ENCODE measurements at places on chromosomes 7 and 10. TPM values are rescaled to one million over a fixed set of nuclear protein-coding genes. Genes with fewer than 3 reads are reported as not detected.
A peak's percentile ranks its signal among the peaks of the same experiment; 100 is the strongest.

Gene COL17A1
- total RNA-seq, result 1.6 TPM

GRCh38 chr7:77532247-77532646 is 4.8 kb upstream of the PTPN12 start:
- no peaks in the 10 kb centered on the region for H3K27me3 ChIP-seq
- H3K27ac ChIP-seq, result no peak overlapping the region
- H3K4me3 ChIP-seq, result no peak overlapping the region
- no peak for DNase-seq
- H3K36me3 ChIP-seq, result no peaks in the 10 kb centered on the region

Gene GPC2
- 2.3 TPM for total RNA-seq

Gene FKBP6
- total RNA-seq, result not detected

DNA sequence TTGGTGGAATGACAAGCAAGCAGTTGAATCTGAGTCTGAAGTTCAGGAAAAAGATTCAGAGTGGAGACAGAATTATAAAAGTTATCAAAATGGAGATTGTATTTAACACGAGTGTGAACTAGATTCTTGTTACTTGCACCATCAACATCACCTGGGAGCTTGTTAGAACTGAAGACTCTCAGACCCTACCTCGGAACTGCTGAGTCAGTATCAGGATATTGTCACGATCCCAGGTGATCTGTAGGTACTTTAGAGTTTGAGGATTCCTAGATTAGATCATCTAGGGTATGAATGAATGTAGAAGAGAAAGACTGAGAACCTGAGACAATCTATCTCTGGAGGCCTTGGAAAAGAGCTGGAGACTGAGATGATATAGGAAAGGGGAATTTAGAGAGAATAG is 194.1 kb downstream of the CTTNBP2 start:
- no peaks in the 10 kb centered on the region for H3K36me3 ChIP-seq
- DNase-seq, result no peak
- H3K4me1 ChIP-seq, result no peaks in the 10 kb centered on the region
- H3K4me3 ChIP-seq, result no peak overlapping the region
- H3K27ac ChIP-seq, result no peak overlapping the region
- peaks cover 75% of the 10 kb centered on the region for H3K27me3 ChIP-seq

Gene DENND2A
- total RNA-seq, result 8.9 TPM

DNA sequence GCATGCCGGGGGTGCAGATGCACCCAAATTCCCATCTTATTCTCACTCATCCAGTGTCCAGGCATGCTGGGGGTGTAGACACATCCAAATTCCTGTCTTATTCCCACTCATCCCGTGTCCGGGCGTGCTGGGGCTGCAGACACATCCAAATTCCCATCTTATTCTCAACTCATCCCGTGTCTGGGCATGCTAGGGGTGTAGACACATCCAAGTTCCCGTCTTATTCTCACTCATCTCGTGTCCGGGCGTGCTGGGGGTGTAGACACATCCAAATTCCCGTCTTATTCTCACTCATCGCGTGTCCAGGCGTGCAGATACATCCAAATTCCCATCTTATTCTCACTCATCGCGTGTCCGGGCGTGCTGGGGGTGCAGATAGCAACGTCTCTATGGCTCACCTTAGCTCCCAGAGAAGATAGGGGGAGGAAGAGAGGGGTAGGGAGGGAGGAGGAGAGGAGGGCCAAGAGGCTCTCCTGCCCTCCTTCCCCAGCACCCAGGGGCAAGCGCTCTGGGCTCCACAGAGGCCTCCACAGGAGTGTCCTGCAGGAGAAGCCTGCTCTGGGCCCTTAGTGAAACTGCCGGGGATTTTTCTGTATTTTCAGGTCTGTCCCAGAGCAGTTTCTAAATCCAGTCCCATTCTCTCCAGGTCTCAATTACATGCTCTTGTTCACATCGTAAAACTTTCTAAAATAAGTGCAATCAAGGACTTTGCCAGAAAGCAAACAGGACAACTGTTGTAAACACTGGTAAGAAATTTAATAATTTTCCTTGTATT is 210.8 kb downstream of the DIP2C start:
- H3K4me3 ChIP-seq, result no peak overlapping the region
- no peak overlapping the region for H3K27ac ChIP-seq
- no peak for DNase-seq

Gene HOXA5
- 7.5 TPM for total RNA-seq

Gene SFTPA2
- total RNA-seq, result not detected

DNA sequence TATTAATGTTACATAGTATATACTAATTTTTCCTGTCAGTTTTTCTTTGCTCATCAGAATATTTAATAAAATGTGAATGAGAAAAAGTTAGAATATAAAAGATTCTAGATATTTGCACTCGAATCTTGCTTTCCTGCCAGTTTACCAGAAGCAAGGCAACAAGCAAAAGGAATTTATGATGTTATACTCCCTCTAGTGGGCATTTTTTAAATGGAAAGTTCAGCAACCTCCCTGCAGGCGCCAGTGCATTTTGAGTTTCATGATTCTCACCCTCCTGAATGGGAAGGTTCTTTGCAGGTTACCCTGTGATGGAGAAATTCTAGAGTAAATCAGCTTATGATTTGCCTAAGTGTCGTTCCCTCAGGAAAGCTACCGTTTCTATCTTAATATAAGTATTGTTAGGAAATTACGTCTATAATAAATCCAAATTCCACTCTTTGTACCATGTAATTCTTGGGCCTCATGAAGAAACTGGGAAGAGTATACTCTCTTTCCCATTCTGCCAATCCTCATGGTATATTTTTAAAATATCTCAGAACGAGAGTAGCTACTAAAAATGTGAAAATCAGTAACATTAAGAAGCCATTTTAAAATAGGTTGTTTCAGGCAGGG is 350.0 kb downstream of the CRPPA start:
- no peak overlapping the region for H3K27ac ChIP-seq
- no peaks in the 10 kb centered on the region for H3K27me3 ChIP-seq
- H3K36me3 ChIP-seq, result no peaks in the 10 kb centered on the region
- no peak overlapping the region for H3K4me3 ChIP-seq

Gene VWC2
- total RNA-seq, result not detected

DNA sequence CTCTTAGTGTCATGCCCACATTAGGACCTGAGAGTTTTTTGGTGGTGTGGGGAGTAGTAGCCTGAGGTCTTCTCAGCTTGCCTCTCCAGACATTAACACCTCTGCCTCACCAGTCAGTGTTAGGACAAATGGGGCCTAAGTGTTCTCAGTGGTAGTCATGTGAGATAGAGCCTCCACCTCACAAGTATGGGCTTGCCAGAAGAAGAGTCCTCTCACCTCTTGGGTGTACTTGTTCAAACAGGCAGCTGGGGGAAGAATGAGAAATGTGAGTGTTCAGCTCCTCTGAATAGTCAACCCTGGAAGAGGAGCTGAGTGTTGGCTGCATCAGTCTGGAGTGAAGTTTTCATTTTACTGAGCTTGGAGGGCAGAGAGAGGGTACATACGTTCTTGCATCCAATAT is 464.6 kb downstream of the POM121L12 start:
- no peaks in the 10 kb centered on the region for H3K4me1 ChIP-seq
- no peak overlapping the region for H3K27ac ChIP-seq
- H3K4me3 ChIP-seq, result no peak overlapping the region
- no peak for DNase-seq

GRCh38 chr7:9719303-9719702 is 1254.4 kb upstream of the PHF14 start:
- no peaks in the 10 kb centered on the region for H3K4me1 ChIP-seq
- no peaks in the 10 kb centered on the region for H3K36me3 ChIP-seq
- H3K27me3 ChIP-seq, result no peaks in the 10 kb centered on the region
- H3K4me3 ChIP-seq, result no peak overlapping the region

DNA sequence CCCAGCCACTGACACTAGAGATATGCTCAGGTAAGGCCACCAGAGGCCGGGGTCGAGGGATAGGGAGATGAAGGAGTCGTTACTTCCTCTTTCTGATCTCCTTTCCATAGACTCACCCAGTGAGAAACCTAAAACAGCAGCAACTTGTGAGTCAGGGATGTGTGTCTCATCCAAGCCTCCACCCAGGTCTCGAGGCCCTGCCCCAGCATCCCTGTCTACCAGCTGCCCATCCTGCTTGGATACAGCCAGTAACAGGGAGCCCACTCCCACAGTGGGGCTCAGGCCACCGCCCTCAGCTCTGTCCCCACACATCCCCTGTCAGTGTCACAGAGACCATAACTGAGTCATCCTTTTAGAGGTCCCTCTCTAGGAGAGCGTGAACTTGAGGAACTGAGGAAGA is 49.6 kb upstream of the CHST15 start:
- no peak for DNase-seq
- no peaks in the 10 kb centered on the region for H3K4me1 ChIP-seq
- H3K36me3 ChIP-seq, result no peaks in the 10 kb centered on the region
- no peaks in the 10 kb centered on the region for H3K27me3 ChIP-seq

Gene SPDYE2
- not detected for total RNA-seq

GRCh38 chr7:33744293-33745075 is 160.9 kb upstream of the BMPER start:
- no peaks in the 10 kb centered on the region for H3K4me1 ChIP-seq
- peak; percentile 42 for DNase-seq
- no peak overlapping the region for H3K27ac ChIP-seq

DNA sequence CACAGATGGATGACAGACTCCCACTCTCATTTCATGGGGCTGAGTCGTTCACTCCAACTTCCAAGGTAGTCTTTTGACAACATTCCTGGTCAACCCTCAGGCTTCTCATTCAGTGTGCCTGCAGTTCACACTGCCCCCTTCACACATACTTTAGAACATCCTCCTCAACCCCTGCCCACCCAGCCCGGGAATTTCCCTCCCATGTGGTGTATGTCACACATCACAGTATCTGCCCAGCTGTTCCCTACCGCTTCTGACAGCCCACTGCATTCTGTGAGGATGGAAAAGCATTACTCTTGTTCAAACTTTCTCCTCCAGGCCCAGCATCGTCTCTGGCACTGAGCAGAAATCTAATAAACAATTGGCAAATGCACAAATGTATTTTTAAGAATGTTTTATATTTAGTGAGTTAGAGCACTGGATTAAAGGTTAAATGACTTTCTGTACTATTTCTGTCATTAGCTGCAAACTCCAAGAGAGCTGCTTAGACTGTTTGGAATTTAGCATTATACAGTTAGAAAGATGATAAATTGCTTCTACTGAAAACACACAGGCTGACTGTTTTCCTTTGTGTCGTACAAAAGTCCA is 110.4 kb downstream of the SFMBT2 start:
- peak; percentile 33 for DNase-seq
- peak overlapping the region; percentile 12 for H3K27ac ChIP-seq
- H3K4me3 ChIP-seq, result no peak overlapping the region
- peaks cover 18% of the 10 kb centered on the region for H3K4me1 ChIP-seq
- no peaks in the 10 kb centered on the region for H3K27me3 ChIP-seq

GRCh38 chr10:50832171-50832751 is 53.2 kb downstream of the A1CF start:
- no peak overlapping the region for H3K27ac ChIP-seq
- no peaks in the 10 kb centered on the region for H3K4me1 ChIP-seq
- no peaks in the 10 kb centered on the region for H3K36me3 ChIP-seq
- DNase-seq, result no peak
- no peak overlapping the region for H3K4me3 ChIP-seq

Gene ANKRD1
- 3.5 TPM for total RNA-seq

DNA sequence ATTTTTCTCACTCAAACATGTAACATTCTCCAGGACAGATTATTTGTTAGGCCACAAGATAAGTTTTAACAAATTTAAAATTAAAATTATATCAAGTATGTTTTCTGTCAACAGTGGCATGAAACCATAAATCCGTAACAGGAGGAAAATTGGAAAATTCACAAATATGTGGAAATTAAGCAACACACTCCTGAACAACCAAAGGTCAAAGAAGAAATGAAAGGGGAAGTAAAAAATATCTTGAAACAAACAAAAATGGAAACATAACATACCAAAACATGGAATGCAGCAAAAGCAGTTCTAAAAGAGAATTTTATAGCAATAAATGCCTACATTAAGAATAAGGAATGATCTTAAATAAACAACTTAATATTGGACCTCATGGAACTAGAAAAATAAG is 147.3 kb downstream of the ZEB1 start:
- H3K4me3 ChIP-seq, result no peak overlapping the region
- H3K4me1 ChIP-seq, result no peaks in the 10 kb centered on the region
- peaks cover 11% of the 10 kb centered on the region for H3K36me3 ChIP-seq
- H3K27ac ChIP-seq, result no peak overlapping the region
- no peak for DNase-seq
- no peaks in the 10 kb centered on the region for H3K27me3 ChIP-seq

Gene SPDYE1
- not detected for total RNA-seq

GRCh38 chr7:157730614-157731013 is 393.8 kb downstream of the DNAJB6 start:
- no peak for DNase-seq
- peaks cover 20% of the 10 kb centered on the region for H3K27me3 ChIP-seq
- no peaks in the 10 kb centered on the region for H3K4me1 ChIP-seq
- H3K4me3 ChIP-seq, result no peak overlapping the region
- no peaks in the 10 kb centered on the region for H3K36me3 ChIP-seq

DNA sequence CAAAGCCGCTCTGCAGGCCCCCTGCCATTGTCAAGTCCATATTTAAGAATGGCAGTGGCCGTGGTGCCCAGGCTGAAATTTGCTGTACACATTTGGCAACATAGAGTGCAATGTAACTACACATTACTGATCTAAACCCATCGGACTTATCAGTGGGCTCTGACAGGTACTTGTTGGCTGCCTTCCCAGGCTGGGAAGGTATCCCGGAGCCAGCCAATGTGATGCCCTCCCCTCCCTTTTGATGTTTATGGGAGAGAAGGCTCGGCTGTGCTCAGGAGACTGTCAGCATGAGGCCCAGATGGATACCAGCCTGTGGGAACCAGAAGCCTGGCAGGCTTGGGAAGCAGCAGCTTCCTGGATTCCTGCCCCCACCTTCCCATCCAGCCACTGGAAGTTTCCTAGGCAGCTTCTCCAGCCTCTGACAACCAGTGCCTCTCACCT is 146.1 kb upstream of the TCF7L2 start:
- DNase-seq, result peak; percentile 12
- H3K36me3 ChIP-seq, result no peaks in the 10 kb centered on the region
- H3K4me1 ChIP-seq, result peaks cover 9% of the 10 kb centered on the region
- H3K27me3 ChIP-seq, result no peaks in the 10 kb centered on the region
- peak overlapping the region; percentile 8 for H3K27ac ChIP-seq

DNA sequence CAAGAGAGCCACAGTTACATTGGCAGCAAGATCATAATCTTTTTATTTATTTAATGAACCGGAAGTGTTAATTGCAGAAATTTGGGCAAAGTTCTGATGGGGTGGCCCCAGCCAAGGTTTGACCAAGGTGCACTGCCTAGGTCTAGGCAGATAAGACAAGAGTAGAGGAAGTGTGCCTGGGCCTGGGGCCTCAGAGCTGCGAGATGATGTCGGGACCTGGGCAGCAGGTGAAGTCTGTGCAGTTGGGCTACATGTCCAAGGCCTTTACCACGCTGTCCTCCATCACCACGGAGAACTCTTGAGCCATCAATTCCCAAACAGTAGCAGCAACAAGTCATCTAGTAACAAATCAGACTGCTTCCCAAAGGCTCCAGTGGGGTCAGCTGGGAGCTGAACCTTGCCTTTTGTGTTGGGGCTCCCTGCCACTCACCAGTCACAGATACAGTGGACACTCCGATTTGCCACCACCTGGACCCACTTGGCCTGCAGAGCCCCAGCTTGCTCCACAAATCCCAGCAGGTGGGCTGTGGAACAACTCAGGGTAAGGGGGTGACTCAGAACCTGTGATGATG is 52.5 kb upstream of the COMTD1 start:
- DNase-seq, result no peak
- no peaks in the 10 kb centered on the region for H3K36me3 ChIP-seq
- H3K27me3 ChIP-seq, result peaks cover 23% of the 10 kb centered on the region

Measured in PC-3 (cell line).